ENCODE measurements at places on chromosomes 4 and X.

DNA sequence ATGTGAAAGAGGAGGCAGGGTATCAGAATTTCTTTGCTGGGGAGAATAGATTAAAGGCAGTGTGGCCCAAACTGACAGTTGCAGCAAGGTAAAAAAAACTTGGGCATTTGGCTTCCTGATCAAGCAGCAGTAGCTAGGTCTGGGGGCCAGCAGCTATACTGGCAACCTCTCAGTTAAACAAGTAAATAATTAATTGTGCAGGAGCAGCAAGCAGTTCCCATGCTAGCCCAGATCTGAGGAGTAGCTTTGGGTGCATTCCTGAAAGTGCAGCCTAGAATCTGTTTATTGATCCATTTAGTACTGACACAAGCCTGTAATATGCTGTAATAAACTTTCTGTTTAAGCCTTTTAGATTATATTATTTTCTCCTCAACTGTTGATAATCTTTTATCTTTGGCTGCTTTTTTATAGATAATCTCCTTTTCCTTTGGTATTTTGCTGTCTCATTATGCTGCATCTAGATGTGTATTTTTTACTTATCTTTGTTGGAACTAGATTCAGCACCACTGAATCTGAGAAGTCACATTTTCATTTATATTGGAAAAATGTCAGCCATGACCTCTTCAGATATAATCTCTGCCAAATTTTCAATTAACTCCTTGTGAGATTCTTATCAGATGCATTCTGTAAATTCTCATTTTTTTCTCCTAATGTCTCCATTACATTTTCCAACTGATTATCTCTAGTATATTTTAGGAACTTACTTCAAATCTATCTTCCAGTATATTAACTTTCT is 276.3 kb downstream of the STPG2 start:
- no peak for DNase-seq

DNA sequence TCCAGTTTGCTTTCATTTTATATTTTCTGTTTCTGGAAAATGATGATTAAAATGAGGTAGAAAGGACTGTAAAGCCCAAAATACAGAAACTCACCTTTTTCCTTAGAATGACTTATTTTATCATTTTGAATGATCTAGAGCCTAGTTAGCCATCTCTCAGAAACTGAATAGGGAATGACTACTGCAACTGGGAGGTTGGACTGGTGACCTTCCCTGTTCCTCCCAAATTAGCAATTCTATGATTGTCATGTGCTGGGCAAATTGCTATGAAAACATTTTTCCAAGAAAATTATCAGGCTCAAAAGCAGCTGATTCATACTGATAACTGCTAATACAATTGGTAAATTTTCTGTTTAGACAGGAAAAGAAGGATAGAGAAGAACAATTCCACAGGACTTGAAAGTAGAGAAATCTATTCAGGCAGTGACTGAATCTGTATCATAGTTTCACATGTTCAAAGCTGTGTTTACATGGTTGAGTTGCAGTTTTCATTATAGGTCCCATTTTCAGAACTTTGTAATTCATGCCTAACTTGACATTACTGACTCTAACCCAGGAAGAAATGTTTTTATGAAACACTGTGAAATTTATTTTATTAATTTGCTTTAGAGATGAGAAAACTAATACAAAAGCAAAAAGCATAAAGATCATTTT is 43.4 kb upstream of the SEC24B start:
- no peak for DNase-seq

GRCh38 chr4:142595222-142595871 is 250.8 kb downstream of the INPP4B start:
- DNase-seq: no peak

- DNase-seq: no peak
These were observed 31.5 kb downstream of the TEC start for GRCh38 chr4:48237996-48238645.

- no peak for DNase-seq
These were observed 10.9 kb downstream of the PITX2 start for GRCh38 chr4:110611968-110612447.

DNA sequence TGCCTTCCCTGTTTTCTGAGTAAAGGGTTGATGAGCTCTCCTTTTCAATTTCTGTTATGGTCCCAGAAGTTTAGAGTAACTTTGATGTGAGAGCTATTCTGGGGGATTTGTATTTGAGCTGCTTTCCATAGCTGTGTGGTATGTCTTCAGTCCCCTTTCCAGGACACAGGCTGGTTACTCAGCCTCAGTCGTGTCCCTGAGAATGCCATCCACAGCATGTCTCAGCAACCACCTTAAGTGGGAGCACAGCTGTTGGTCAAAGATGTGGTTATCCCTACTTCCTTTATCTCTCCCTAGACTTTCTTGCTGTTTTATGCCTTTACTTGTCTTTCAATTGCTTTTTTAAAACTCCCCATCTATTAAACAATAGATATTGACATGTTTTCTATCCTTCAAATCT is 37.8 kb downstream of the RNF175 start:
- DNase-seq: no peak

GRCh38 chr4:152665691-152666395 is 14.0 kb downstream of the TMEM154 start:
- DNase-seq: no peak

DNA sequence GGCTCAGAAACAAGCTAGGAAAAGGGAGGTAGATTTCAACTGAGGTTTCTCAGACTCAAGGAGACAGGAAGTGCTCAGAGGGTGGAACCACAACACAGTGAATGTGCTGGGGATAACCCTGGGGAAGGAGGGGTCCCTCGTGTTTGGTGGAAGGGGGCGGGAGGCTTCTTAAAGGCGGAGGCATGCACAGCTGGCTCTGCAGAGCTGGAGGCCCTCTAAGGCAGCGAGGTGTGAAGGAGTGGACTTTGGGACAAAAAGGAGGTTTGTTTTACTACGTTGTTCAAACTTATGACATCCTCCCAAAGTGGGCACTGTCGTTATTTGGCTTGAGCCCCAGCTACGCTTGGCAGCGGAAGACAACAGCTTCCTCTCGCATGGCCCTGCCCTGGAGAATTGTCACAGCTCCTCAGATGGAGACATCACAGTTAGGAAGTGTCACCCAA is 21.7 kb upstream of the MTM1 start:
- DNase-seq: no peak

- no peak for DNase-seq
These were observed 16.6 kb downstream of the TRIM2 start for GRCh38 chr4:153220682-153221395.

DNA sequence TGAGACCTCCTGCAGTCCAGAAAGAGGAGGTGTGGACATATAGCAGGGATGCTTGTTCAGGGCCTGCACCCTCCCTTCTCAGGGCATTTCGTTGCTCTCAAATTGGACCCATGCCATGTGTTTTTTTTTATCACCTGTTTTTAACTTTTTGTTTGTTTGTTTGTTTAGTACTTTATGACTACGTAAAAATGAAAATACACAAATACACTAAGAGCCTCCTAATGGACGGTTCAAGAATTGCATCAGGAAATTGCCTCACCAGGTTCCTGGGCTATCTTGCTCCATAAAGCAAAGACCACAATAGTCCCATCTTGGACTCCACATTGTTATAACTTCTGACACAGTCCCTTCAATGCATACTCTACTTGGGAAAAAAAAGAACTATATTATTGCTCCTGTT is 1685.9 kb upstream of the TENM3 start:
- no peak for DNase-seq

GRCh38 chrX:135632353-135632752 is 81.1 kb upstream of the CT45A1 start:
- no peak for DNase-seq

DNA sequence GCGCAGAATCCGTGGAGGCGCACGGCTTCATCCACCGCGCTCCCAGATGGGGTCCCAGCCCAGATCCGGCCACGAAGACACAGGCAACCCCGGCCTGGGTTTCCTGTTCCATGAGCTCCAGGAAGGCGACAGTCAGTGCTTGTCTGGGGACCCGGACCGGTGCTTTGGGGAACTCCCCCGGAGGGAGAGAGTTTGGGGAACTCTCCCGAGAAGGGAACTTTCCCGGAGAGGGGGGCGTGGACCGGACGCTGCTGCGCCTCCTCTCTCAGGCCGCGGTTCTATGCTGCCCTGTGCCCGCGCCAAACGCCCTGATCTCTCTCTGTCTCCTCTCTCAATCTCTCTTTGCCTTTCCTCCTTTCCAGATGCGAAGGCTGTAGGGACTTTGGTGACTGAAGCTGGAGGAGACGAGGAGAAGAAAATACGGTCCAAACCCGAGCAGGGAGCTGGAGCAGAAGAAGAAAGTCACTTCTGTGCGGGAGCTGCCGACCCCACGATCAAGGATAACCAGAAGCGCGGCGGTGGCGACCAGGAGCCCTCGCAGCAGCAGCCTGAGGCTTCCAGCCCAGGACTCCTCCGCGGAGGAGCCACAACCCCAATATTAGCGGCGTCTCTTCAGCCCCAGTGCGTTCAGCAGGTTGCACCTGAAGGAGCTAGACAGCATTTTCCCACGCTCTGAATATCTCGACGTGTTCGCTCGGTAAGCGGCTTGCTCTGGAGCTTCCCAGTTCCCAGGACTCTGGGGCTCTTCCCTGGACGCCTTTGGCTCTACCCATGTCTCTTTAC is 47.6 kb upstream of the NKAP start:
- no peak for DNase-seq

DNA sequence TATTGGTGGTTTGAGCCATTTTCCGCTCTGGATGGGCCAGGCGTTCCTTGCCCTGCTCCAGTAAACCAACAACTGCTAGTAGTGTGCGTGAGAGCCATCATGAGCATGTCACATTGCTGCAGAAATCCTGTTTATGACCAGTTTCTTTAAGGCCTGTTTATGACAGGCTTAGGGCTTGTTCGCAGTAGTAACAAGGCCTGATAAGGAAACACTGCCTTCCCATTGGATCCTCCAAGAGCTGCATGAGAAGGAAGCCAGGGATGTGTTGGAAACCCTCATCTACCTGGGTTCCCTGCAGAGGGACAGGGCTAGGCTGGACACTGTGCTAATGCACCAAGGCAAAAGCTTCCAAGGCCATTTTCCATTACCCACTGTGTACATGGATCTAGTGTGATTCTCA is 153.9 kb downstream of the ZNF518B start:
- DNase-seq: no peak

- DNase-seq: peak; percentile 92
These were observed 75.1 kb upstream of the USP9X start for GRCh38 chrX:41009850-41010846.

DNA sequence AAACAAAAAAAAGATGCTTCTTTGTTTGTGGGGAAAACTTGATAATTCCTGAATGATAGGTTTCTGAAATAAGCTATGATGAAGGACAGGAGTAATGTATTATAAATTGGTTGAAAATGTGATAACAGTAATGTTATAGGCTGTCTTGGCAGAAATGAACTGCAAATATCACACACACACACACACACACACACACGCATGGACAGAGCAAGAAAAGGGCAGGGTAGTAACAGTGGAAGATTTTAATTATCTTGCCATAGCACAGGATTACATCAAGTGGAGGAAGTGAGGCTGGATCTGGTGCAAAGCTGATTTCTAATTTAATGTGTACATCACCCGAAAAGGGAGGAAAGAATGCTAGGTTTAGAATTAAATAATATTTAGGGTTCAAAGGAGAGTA is 97.5 kb upstream of the CXXC4 start:
- DNase-seq: no peak

DNA sequence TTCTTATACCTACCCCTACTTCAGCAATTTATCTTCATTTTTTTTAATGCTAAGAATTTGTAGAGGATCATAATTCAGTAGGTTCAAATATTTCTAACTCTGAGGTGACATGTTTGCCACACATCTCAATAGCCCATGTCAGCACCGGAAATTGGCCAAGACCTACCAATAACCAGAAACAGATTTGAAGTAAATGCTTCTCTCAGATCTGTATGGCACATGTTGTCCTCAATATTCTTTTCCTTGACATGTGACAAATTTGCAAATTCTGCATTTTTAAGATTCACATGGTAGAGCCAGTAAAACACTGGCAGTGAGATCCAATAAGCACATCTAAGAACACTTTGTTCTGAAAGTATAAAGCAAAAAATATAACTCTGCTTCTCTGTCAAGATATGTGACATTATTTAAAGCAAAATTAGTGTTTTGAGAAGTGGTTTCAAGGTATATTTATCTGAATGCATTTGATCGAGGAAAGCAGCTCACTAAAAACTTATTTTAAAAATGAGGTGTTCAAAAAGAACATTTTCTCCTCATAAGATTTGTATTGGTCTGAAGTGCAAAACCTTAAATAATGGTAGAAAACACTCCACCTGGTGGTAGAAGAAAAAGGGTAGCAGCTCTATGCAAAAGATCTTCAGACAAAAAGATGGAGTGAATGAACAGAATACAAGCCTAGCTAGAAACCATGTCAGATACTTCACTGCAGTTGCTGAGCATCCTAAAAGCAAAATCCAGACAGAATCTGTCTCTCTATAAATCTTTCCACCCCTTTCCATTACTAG is 513.8 kb upstream of the FAM241A start:
- no peak for DNase-seq

- DNase-seq: no peak
These were observed 292.4 kb downstream of the PPP1R2C start for GRCh38 chrX:42485601-42486000.

GRCh38 chr4:113394730-113395530 is 345.5 kb downstream of the ANK2 start:
- DNase-seq: peak; percentile 63

- no peak for DNase-seq
These were observed 88.2 kb downstream of the ATP8A1 start for GRCh38 chr4:42568610-42569207.

- no peak for DNase-seq
These were observed 27.8 kb upstream of the CD99L2 start for GRCh38 chrX:150926304-150926703.

DNA sequence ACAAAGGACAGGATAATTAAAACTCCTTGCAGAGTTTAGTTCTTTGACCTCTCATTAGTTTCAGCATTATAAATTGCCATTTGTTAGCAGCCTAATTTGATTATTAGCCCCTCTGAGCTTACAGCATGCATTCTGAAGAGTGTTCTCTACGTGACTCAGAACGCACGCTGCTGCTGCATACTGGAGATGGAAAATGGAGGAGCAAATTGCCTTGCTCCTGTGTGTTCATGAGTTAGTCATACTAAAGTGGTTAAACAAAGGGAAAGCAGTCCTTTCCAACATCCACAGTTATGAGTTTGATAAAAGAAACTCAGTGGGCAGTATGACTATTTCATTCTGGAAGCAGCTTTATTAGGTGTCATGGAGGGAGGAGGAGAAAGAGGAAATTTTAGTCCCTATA is 922.5 kb downstream of the RPA4 start:
- DNase-seq: no peak

GRCh38 chrX:154517101-154517781 is 1.2 kb upstream of the FAM3A start:
- no peak for DNase-seq

GRCh38 chr4:80913381-80913780 is 117.1 kb upstream of the BMP3 start:
- DNase-seq: no peak

DNA sequence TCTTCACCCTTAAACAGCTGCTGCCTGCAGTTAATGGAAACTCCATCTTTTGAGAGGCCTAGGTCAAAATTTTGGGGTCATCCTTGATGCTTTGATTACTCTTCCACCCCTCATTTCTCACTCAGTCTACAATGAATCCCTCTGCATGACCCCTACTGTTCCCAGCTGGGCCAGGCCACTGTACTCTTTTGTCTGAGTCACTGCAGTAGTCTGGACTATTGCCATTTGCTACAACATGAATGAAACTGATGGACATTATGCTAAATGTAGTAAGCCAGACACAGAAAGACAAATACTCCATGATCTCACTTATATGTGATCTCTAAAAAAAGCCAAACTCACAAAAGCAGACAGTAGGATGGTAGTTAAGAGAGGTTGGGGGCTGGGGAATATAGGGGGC is 28.3 kb downstream of the STK32B start:
- no peak for DNase-seq
